Frontal cortex (tissue), 4 donors: ENCODE measurements at places on chromosomes 11 and 22.

- DNase-seq: no peak
Observed at GRCh38 chr11:120925944-120926343, 98.0 kb upstream of the TBCEL start.

DNA sequence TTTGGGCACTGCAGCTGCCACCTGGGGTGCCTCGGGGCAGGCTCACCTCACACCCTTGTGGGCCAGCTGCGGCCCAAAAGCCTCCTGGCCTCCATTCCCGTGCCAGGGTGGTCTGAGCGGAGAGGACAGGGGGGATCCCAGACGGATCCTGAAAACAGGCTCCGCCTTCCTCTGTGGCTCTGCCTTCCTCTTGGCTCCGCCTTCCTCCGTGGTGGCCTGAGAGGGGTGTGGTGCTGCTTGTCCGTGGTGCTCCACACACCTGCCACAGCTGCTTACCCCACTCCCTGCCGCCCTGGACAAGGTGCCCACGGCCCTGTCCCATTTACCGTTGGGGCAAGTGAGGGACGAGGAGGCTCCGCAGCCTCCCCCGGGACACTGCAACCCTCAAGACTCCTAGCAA lies 23.2 kb upstream of the KCNQ1OT1 start:
- no peak for DNase-seq

GRCh38 chr22:39388261-39389011 lies 11.1 kb upstream of the TAB1 start:
- DNase-seq: peak; percentile 95

- DNase-seq: no peak
Observed at GRCh38 chr11:69880826-69881445, 61.7 kb upstream of the FGF3 start.

DNA sequence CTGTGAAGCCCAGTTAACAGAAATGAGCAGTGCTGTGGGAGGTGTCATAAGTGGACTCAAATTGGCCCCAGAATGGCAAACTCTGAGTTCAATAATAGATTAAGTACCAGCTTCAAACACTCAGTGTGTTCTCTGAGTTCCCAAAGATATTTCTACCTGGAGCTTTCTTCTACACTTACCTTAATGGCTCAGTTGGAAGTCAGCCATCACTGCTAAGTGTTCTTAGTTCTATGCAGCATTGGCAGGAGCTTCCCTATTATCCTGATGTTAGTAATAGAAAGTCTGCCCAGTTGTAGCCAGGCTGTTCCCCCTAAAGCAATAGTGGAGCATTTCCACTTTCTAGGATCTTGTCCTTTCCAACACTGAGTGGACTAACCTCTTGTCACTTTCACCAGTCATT lies 9.7 kb upstream of the PIK3IP1 start:
- DNase-seq: no peak

- no peak for DNase-seq
Observed at GRCh38 chr11:72141066-72141465, 5.5 kb downstream of the FOLR3 start.
